ENCODE measurements at places on chromosomes 5 and 9. TPM values are rescaled to one million over a fixed set of nuclear protein-coding genes. Genes with fewer than 3 reads are reported as not detected.

- no peak for DNase-seq
- no peak overlapping the region for H3K4me3 ChIP-seq
- H3K27ac ChIP-seq, result no peak overlapping the region
- no peaks in the 10 kb centered on the region for H3K36me3 ChIP-seq
- H3K4me1 ChIP-seq, result no peaks in the 10 kb centered on the region
Observed at GRCh38 chr5:53211799-53212198, 102.2 kb upstream of the MOCS2 start.

- no peaks in the 10 kb centered on the region for H3K36me3 ChIP-seq
- H3K4me1 ChIP-seq, result peaks cover 5% of the 10 kb centered on the region
- DNase-seq, result no peak
- no peak overlapping the region for H3K4me3 ChIP-seq
Observed at GRCh38 chr9:84969084-84969483, 299.6 kb downstream of the NTRK2 start.

DNA sequence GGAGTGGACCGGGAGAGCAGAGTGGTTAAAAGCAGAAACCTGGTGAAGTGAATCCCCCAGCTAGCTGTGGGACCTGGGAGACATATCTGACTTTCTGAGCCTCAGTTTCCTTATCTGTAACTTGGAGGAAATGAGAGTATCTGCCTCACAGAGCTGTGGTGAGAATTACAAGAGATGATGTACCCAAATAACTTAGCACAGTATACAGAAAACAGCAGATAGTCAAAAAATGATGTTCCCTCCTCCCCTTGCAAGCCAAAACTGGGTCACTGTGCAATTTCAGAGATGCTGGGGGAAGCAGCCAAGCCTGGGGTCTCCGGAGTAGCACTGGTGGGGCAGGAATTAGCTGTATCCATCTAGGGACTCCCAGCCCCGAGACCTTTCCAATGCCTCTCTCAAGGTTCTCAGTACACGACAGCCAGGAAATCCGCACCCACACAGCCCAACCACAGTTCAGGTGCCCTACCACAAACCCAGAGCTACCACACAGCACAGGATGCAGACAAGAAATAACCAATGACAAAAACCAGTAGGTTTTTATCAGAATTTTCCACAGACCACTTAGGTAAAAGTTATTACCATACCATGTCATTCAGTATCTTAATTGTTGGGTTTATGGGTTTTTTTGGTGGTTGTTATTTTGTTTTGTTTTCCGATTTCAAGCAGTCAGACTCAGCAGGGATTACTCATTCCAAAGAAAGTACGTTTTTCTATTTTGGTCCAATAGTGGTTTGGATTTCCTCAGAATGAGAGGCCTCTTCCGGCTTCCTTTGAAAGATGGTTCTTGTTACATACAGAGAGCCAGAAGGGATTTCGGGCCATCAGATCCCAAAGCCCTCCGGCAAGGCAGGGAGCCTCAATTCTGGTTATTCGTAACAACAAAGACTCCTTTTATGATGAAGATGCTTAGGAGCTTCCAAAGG lies 4.9 kb upstream of the HRH2 start:
- H3K4me1 ChIP-seq, result no peaks in the 10 kb centered on the region
- DNase-seq, result no peak
- no peak overlapping the region for H3K4me3 ChIP-seq
- H3K36me3 ChIP-seq, result no peaks in the 10 kb centered on the region
- no peak overlapping the region for H3K27ac ChIP-seq

- H3K4me3 ChIP-seq, result no peak overlapping the region
- no peaks in the 10 kb centered on the region for H3K36me3 ChIP-seq
- H3K4me1 ChIP-seq, result no peaks in the 10 kb centered on the region
- H3K27me3 ChIP-seq, result no peaks in the 10 kb centered on the region
Observed at GRCh38 chr9:14398473-14398872, 84.5 kb upstream of the NFIB start.

DNA sequence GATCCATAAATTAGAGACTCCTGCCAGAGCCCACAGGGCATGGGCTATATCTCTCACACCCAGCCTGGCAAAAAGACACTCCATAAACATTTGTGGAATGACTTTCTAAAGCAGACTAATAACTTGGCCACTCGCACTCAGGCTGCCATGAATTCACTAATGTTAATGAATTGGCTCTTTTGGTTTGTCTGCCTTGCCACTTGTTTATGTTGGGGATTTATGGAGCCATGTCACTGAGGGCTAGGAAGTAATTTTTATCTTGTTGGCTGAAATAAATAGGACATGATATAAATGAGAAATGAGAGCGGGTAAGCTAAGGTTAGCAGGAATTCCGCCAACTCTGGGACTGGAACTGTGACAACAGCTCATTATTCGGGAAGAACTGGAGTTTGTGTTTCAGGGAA lies 55.2 kb downstream of the DROSHA start:
- H3K27ac ChIP-seq, result no peak overlapping the region
- H3K4me1 ChIP-seq, result no peaks in the 10 kb centered on the region
- no peak overlapping the region for H3K4me3 ChIP-seq
- H3K36me3 ChIP-seq, result peaks cover 4% of the 10 kb centered on the region

DNA sequence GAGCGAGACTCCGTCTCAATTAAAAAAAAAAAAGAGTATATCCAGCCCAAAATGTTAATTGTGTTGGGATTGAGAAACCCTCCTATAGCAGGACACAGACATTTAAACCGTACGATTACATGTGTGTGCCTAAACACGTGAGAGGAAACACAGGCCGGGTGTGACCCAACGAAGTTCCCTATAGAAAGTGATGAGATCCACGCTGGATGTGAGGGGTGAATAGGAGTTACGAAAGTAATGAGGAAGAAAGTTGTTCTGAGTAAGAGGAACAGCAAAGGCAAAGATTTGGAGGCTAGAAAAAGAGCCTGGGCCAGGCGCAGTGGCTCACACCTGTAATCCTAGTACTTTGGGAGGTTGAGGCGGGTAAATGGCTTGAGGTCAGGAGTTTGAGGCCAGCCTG lies 13.6 kb downstream of the NAIF1 start:
- no peaks in the 10 kb centered on the region for H3K36me3 ChIP-seq
- no peak overlapping the region for H3K4me3 ChIP-seq
- no peaks in the 10 kb centered on the region for H3K4me1 ChIP-seq
- H3K27me3 ChIP-seq, result no peaks in the 10 kb centered on the region
- no peak for DNase-seq
- H3K27ac ChIP-seq, result no peak overlapping the region

DNA sequence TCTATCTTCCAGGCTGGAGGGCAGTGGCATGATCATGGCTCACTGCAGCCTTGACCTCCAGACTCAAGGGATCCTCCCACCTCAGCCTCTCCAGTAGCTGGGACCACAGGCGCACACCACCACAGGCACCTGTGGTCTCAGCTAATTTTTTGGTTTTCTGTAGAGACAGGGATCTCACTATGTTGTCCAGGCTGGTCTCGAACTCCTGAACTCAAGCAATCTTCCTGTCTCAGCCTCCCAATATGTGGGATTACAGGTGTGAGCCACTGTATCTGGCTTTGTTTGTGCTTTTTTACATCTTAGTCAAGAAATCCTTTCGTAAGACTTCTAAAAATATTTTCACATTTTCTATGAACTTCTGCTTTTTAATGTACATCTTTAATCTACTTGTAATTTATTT lies 116.9 kb downstream of the DENND1A start:
- DNase-seq, result no peak
- no peaks in the 10 kb centered on the region for H3K36me3 ChIP-seq
- H3K4me1 ChIP-seq, result peaks cover 3% of the 10 kb centered on the region
- no peaks in the 10 kb centered on the region for H3K27me3 ChIP-seq
- H3K27ac ChIP-seq, result no peak overlapping the region
- no peak overlapping the region for H3K4me3 ChIP-seq

Gene RABGAP1
- 26.6 TPM for total RNA-seq
